ENCODE measurements at places on chromosomes 2 and 18. TPM values are rescaled to one million over a fixed set of nuclear protein-coding genes. Genes with fewer than 3 reads are reported as not detected.

The PROC gene
- polyA plus RNA-seq, result not detected

The SKOR2 gene
- 0.59 TPM for polyA plus RNA-seq

The TMEM247 gene
- 59.4 TPM for polyA plus RNA-seq

The DSG4 gene
- polyA plus RNA-seq, result 0.83 TPM

The TNFAIP6 gene
- 26.1 TPM for polyA plus RNA-seq

The DSG1 gene
- 5.4 TPM for polyA plus RNA-seq

The CABYR gene
- polyA plus RNA-seq, result 554 TPM
